Stimulated activated CD8-positive, alpha-beta memory T cell treated with anti-CD3 and anti-CD28 coated beads, Interleukin-4, amount 100 ng/mL, for 48 hours (primary cell): ENCODE measurements at places on chromosomes 16 and 17.

DNA sequence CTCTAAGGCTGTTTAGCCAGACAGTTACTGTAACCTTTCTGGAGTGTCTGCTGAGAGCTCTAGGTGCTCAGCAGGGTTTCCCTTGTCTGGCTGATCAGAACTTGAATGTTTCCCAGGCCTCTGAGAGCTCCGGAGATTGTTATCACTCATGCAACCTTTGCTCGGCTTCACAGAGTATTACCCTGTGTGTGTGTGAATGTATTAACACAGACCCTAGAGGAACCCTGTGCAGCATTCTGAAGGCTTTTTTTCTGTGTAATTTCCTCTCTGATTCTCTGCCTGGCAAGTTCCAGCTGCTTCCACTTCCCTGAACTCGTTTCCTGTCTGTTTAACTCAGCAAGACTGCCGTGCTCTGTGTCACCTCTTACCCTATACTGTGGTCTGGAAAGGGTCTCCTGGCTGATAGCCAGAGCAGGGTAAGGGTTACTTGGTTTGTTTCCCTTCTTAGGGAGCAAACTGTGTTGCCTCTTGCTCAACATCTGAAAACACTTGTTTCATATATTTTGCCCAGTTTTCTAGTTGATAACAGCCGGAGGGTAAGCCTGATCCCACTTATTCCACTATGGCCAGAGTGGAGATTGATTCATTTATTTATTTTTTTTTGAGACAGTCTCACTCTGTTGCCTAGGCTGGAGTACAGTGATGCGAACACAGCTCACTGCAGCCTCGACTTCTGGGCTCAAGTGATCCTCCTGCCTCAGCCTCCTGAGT, 21.7 kb downstream of the PRMT7 start:
- DNase-seq = no peak

DNA sequence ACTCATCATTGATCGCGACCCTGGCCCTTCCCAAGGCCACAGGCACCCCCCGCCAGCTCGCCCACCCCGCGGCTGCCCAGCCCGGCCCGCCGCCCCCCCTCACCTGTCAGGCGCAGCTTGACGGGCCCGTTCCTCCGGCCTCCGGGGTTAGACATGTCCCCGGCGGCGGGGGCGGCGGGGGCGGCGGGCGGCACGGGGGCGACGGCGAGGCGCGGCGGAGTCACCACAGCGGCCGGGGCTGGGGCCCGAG, 456 bp downstream of the SMURF2 start:
- DNase-seq = no peak

DNA sequence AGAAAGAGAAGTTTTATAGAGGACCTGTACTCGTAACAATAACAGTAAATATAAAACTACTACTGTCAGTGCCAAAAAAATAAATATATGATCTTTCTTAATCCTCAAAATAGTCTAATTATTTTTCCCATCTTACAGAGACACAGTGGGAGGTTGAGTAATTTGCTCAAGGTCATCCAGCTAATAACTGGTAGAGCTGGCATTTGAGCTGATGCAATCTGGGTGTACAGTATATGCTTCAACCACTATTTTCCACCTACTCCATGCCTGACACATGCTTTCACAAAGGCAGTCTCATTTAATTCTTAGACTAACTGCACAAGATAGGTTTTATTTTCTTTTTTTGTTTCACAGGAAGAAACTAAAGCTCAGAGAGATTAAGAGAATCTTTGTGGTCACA, 33.6 kb downstream of the PIGL start:
- DNase-seq = no peak

DNA sequence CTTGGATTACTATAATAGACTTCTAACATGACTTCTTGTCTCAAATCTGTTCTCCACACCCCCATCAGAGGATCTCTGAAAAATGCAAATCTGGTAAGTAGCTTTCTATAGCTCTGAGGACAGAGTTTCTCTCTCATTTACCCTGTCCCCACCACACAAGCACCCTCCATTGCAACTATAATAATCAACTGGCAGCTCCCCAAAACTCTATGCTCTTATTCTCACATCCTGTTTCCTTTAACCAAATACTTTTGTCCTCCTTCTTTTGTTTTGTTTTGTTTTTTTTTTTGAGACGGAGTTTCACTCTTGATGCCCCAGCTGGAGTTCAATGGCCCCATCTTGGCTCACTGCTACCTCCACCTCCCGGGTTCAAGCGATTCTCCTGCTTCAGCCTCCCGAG, 73.4 kb downstream of the HELZ start:
- no peak for DNase-seq

DNA sequence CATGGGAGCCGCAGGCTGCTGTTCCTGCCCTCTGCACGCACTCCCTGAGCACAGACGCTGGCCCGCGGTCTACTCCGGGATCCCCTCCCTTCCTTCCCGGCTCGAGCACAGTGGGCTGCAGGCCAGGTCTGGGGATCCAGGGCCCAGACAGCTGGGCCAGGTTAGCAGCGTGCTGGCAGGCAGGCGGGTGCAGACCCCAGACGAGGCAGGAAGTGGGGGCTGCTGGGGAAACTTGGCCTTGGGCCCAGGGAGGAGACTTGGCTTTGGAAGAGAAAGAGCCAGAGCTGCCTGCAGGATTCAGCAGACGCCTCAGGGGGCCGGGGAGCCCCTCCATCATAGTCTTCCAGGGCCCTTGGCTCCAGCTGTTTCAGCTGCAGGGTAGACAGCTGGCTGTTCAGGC, 30.2 kb upstream of the ABCC3 start:
- DNase-seq = no peak

- DNase-seq = peak; percentile 45
Measured at GRCh38 chr17:10316801-10317542, 55.8 kb downstream of the MYH13 start.

DNA sequence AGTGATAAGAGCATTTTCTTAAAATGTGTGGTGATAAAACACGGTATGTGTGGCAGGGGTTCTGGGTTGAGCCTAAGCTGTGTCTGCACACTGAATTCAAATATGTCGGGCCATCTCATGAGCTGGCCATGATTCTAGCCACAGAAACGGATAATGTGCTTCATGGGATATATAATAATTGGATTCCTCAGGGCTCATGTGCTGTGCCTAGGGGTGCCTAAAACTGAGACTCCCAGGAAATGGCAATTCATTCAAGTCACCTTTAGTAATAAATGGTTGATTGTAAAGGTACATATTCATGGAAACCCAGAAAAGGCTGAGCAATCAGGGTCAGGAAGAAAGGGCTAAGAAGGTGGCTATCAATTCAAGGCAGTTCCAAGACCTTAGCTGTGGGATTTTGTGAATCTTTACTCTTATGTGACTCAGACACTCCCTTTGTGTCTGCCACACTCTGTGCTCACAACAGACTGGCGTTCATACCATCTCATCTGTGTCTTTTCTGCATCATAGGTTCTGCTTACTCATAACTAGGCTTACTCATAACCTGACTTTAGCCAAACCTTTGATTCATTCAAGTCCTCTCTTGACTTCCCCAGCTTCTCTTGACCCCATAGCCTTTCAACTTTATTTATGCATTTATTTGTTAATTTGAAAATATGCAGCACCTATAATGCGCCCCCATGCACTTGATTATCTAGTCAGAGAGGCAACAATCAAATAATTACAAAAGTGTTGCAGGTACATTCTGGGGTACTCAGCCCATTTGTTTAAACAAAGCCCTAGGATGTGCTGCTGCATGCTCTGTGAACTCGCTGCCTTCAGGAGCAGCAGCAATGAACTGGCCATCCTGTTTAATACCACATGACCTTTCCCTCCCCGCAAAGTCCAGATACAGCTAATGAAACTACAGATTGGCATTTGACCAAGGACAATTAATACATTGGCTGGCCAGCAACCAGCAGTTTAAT, 28.4 kb upstream of the MED13 start:
- DNase-seq = peak; percentile 31

- DNase-seq = no peak
Measured at GRCh38 chr17:11981862-11982261, 15.4 kb downstream of the ZNF18 start.

GRCh38 chr16:65497571-65497970, 375.7 kb upstream of the CDH11 start:
- DNase-seq = no peak

DNA sequence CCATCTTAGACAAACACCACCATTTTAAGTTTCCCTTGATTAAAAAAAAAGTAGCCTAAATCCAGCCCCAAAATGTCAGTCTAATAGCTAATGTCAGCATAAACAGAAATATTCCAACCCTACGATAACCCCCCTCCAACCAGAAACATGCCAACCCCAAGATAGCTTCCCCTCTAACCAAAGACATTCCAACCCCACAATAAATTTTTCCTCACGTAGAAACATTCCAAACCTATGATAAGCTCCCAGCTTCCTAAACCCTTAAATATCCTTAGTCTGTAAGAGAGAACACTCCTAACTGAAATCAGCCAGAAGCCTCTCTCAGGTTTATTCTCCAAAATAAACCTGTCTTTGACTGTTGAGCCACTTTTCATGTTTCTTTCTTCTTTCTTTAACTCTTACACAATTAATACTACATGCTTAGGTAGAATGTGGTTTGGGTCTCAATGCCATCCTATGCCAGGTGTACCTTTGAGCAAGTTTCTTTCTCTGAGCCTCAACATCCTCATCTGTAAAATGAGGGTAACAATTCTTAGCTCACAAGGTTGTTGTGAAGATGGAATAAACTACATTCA, 10.5 kb upstream of the KRT38 start:
- DNase-seq = no peak

- no peak for DNase-seq
Measured at GRCh38 chr17:38896346-38896954, 26.6 kb downstream of the LASP1 start.
